ENCODE measurements at places on chromosomes 13 and 19.
A peak's percentile ranks its signal among the peaks of the same experiment; 100 is the strongest.

- DNase-seq, result peak; percentile 55
Observed at GRCh38 chr13:82654861-82655855, 1227.1 kb downstream of the SLITRK1 start.

GRCh38 chr19:16198370-16198651 is 600 bp downstream of the AP1M1 start:
- DNase-seq, result no peak

GRCh38 chr19:17319473-17320238 is 10.3 kb downstream of the DDA1 start:
- no peak for DNase-seq

DNA sequence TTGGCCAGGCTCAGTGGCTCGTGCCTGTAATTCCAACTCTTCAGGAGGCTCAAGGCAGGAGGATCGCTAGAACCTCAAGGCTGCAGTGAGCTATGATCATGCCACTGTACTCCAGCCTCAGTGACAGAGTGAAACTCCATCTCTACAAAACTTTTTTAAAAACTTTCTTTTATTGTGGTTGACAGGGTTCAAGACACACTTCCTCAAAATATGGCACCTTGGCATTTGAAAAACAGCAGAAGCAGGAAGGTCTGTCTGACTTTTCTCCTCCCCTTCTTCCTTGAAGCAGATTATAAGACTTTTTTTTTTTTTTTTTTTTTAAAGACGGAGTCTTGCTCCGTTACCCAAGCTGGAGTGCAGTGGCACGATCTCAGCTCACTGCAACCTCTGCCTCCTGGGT is 100.3 kb downstream of the TM9SF2 start:
- DNase-seq, result no peak

DNA sequence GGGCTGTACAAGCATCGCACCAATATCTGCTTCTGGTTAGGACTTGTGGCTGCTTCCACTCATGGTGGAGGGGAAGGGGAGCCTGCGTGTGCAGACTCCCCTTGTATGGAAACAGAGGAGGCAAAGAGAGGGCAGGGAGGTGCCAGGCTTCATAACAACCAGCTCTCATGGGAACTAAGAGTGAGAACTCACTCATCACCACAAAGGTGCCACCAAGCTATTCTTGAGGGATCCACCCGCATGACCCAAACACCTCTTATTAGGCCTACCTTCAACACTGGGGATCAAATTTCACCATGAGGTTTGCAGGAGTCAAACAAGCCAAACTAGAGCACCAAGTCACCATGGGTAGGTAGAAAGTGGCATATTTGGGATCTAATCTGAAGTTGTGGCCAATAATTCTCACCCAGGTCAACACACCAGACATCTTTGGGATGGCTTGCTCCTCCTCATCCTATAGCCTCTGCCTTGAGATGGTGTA is 46.4 kb downstream of the RUBCNL start:
- no peak for DNase-seq

DNA sequence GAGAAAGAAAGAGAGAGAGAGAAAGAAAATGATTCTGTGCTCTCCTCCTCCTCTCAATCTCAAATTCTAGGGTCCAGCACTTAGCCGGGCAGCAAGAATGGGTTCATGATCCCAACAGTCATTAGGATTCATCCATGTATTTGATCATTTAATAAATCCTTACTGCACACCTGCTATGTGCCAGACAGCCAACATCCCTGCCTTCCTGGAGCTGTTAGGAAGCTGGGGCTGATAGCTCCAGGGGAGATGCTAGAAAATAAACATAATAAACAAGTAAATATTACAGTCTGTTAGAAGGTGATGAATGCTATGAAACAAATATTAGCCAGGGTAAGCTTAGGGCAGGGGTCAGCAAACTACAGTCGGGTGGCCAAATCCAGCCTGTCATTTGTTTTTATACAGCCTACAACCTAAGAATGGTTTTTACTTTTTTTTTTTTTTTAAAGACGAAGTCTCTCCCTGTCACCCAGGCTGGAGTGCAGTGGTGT is 9.9 kb upstream of the ACP7 start:
- no peak for DNase-seq

DNA sequence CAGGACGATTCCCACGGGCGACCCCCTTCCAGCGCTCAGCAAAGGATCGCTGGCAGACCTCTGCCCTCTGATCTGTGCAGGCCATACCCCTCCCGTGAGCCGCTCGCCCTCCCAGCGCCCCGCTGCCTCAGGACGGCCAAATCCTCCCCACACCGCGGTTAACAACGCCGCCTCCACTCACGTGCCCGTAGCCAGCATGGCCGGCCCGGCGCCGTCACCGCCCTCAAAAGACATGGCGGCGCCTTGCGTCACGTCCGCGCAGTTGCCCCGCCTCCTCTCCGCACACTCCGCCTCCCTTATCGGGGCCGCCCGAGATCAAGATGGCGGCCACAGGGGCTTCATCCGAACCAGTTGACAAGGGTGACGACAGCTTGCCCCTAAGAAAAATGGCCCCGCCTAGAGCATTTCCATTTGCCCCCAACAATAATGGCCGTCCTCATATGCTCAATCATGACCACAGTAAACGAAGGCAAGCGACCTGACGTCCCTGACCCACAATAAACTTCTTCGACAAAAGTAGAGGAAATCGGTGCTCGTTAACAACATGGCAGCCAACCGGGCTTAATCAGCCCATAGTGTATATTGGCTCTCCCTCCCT is 634 bp downstream of the AKT1S1 start:
- peak; percentile 99 for DNase-seq

DNA sequence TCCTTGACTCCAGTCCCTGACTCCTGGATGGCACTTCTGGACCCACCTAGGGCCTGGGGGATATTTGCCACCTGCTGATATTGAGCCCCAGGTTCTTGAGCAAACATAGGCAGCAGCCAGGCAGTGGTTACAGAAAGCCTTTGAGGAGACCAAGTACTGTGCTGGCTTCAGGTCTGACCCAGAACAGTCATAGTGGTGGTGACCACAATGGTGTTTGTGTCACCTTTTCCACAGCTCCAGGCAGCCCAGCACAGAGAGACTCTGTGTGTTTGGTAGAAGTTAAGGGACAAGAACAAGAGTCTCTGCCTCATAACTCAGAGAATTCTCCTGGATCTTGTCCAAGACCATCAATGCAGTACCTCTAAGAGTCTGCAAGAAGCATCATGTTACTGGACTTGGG is 14.6 kb upstream of the CLC start:
- DNase-seq, result no peak

- DNase-seq, result no peak
Observed at GRCh38 chr13:70844391-70845108, 736.3 kb upstream of the KLHL1 start.

GRCh38 chr19:39997638-39998216 is 867 bp downstream of the ZNF546 start:
- no peak for DNase-seq

DNA sequence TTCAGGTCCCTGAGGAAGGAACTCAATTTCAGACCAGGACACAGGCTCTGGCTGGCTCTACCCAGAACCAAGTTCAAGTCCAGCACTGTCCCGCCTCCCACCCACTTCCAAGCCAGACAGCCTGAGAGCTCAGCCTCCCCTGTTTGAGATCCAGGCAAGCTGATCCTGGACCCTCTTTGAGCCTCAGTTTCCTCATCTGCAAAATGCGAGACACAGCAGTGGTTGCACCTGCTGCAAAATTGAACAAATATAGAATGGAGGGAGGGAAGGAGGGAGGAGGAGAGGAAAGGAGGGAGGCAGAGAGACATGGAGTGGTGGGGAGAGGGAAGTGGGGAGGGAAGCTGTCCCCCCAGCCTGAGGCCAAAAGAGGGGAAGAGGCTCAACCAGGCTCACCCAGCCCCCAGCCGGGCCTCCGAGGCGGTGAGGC is 751 bp downstream of the TMEM221 start:
- no peak for DNase-seq

DNA sequence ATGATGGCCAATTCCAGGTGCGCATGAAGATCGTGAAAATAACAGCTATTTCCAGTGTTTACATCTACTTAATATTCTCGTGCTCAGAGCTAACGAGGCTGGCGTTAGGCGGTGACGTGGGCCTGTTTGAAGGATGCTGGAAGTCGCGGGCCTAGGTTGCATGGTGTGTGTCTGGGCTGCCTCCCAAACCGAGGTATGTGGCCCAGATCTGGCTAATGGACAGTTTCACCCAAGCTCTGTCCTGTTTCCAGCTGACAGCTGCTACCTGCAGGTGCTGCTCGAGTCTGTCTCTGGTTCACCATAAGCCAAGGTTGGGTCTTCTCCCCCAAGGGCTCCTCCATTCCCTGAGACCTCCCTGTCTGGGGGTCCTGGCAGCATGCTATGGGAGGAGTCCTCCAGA is 40.5 kb upstream of the KCTD15 start:
- DNase-seq, result no peak

DNA sequence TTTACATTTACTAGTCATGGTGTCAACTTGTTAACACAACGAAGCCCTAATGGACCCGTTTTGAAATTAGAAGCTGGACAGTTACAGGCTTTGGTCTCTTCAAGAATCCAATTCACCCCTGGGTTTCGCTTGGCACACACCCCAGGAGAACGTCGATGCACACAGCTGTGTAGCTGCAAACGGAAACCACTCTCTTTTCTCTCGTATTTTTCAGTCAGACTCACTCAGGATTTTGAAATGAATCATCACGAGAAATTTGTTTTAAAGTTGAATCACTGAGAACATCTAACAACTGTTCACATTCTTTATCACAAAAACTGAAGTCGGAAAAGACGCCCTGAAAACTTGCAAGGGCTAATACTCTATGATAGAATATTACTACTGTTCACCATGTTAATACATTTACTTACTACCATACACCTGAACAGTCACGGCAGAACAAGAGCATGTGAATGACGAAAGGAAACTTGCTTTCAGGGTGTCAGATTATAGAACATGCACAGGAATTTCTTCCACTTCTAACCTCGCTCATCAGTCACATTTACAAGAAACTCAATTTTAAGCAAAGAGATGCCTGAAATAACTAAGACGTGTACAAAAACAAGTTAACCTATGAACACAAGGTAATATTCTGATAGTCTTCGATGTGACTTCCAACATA is 4.7 kb downstream of the PNMA8A start:
- peak; percentile 58 for DNase-seq

- peak; percentile 13 for DNase-seq
Observed at GRCh38 chr19:1672038-1672768, 19.8 kb upstream of the TCF3 start.

DNA sequence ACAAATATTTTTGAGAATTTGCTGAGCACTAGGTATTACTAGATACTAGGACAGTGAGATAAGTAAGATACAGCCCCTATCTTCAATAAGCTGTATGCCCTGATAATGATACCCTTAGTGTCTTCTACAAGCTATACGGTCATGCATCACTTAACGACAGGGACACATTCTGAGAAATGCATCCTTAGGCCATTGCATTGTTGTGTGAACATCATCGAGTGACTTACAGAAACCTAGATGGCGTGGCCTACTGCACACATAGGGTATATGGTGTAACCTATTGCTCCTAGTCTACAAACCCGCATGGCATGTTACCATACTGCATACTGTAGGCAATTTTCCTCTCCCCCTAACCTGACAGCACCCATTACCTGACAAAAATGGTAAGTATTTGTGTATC is 64.9 kb downstream of the LRCH1 start:
- no peak for DNase-seq

GRCh38 chr19:43470288-43470687 is 4.9 kb upstream of the LYPD3 start:
- no peak for DNase-seq

- DNase-seq, result peak; percentile 38
Observed at GRCh38 chr19:12090807-12091206, 26.3 kb downstream of the ZNF844 start.

- no peak for DNase-seq
Observed at GRCh38 chr13:111949311-111949710, 117.6 kb upstream of the SOX1 start.

DNA sequence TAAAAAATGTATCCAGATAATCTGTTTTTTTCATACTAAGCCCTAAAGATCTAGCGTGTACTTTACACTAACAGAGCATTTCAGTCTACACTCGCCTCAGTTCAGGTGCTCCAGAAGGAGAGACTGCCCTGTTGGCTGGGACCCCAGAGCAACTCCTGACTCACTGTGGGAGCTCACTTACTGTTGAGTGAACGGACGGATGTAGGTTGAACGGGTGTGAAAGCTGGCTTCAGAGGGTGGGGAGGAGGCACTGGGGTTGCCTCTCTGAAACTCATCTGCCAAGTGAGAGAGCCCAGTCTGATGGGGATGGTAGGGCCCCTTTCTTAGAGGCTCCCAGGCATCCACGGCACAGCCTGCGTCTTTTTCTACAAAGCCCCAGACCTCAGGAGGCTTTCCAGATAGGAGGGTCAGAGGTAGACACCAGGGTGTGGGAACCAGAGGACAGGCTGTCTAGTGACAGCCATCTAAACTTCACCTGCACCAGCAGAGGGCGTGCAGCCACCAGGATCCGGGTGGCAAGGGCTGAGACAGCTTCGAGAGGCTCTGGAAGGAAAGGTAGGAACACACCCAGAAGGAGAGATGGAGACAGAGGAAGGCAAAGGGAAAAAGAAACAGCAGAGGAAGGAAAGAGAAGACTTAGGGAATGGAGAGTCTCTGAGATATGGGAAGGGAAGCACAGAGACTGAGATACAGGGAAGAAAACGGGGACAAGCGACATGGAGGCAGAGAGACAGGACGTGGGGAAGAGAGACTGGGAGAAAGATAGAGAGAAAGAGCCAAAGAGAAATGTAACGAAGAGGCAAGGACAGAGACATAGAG is 3.7 kb downstream of the KASH5 start:
- peak; percentile 28 for DNase-seq

DNA sequence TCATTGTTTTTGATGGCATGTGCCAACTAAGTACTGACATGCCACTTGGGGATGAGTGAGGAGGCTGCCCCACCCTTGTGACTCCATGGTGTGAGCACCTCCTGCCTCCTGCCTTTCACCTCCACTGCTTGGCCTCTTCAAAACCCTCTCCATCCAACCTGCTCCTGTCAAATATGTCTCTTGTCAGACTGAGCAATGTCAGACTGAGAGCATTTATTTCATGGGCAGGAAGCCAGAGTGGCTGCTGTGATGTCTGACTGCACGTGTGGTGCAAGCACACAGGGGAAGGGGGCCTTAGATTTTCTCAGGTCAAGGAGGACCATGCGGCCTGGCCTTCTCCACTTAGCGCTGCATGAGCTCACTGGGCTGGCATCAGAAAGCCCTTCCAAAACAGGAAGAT is 68.3 kb downstream of the STARD13 start:
- DNase-seq, result no peak

DNA sequence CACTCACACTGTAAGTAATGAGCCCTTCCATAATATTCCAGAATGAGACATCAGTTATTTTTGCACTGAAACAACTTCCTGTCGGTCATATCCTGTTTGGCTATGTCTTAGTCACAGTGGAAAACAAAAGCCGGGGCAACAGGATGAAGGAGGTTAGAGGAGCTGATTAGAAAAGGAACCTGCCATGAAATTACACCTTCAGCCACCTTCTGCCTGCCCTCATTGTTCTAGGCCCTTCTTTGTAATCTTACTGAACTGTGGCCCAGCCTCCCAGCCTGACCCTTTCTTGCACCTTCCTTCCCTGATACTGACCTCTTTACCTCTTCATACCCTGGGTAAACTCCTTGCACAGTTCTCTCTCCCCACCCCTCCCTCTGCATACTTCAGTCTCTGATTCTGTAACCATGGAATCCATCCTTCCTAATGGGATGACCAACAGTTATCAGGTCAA is 67.3 kb downstream of the DOCK9 start:
- no peak for DNase-seq

- no peak for DNase-seq
Observed at GRCh38 chr13:36819739-36820090, 693 bp downstream of the RFXAP start.
